Activated CD4-positive, alpha-beta T cell treated with anti-CD3 and anti-CD28 coated beads for 48 hours (primary cell): ENCODE measurements at places on chromosomes 3 and 15.
A peak's percentile ranks its signal among the peaks of the same experiment; 100 is the strongest.

GRCh38 chr3:50154840-50155490 is at the start of gene SEMA3F:
Gene SEMA3F, plus strand, starts transcription at chr3:50155324. Its CDS starts 4,299 bp downstream, at chr3:50159623.
- peak; percentile 62 for DNase-seq

- DNase-seq = peak; percentile 27
These were observed 30.4 kb downstream of the NXPE3 start for GRCh38 chr3:101809178-101810021.

DNA sequence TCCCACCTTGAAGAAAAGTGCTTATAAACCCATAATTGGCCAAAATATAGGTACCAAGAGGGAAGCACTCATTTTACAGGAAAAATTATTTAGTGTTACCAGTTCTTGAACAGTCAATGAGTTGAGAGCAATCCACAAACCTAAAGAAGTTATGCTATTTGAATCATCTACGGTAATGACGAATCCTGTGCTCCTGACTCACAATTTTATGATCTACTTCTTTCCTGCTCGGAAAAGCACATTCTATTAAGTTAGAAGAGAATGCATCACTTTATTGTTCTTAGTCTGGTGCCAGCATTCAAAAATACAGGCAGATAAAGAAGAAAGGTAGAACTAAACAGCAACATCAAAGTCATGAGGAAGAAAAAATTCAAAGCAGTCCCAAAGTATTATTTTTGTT is 33.2 kb downstream of the CHRM5 start:
- DNase-seq = no peak

DNA sequence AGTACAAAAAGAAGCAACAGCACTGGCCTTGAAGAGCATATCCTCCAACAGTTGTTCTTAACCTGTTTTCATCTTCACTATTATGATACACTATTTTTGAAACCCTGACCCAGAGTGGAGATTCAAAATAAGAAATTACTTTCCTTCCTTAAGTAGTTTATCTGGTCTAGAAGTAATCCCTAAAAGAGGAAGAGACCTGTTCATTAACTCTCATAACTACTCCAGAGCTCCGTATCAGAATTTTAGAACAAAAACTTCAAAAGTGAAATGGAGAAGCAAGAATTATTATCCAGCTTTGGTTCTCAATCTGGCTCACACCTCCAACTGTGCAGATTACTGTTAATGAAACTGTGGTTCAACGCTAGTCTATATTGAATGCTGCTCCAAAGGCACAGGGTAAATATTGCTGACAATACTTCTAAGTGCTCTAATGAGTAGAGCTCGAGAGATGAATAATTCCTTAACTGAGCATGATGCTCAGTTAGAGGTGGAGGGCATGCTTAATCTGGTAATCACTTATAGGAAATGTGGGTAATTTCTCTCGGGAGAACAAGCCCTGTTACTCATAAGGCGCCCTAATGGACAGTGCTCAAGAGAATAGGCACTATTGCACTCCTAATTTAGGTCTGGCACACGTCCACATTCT is 5.2 kb downstream of the LCMT2 start:
- DNase-seq = no peak

- no peak for DNase-seq
These were observed 35.6 kb downstream of the NSUN3 start for GRCh38 chr3:94098452-94098851.

- DNase-seq = no peak
These were observed 626.5 kb upstream of the DPPA4 start for GRCh38 chr3:109963831-109964230.

GRCh38 chr15:83278191-83278590 is 6.3 kb downstream of the BNC1 start:
- DNase-seq = no peak

DNA sequence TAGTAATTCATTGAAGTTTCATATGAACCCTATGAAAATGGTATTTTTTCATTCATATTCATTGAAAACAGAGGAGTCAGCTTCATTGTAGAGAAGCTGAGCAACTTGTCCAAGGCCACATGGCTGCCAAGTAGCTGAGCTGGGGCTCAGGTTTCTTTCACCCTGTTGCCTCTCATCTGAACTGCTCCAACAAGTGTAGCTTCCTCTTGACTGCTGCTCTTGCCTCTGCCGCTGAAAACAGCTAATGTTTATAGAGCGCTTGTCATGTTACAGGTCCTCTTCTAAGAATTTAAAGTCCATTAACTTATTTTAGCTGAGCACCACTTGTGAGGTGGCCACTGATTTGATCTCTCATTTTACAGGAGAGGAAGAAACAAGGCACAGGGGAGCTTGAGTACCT is 81.1 kb downstream of the PDCD6IP start:
- DNase-seq = no peak
